ENCODE measurements at places on chromosomes 11 and 22.

GRCh38 chr11:129249351-129249750, 57.2 kb upstream of the ARHGAP32 start:
- no peak for DNase-seq

DNA sequence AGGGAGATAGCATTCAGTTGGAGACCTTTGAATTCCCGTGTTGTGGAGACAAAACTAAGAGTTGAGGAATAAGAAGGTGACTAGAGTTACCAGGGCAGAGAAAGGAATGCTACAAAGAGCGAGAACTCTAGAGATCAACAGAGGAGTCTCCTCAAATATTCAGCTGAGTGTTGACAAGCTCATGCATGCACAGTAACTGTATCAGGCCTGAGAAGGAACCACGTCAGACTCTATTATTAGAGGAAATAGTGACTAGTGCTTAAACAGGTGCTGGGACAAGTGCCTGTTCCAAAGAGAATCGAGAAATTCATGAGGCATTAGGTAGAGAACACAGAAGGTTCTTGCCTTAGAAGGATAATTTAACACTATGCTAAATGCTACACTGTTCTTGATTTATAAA, 333.8 kb upstream of the CHORDC1 start:
- no peak for DNase-seq

DNA sequence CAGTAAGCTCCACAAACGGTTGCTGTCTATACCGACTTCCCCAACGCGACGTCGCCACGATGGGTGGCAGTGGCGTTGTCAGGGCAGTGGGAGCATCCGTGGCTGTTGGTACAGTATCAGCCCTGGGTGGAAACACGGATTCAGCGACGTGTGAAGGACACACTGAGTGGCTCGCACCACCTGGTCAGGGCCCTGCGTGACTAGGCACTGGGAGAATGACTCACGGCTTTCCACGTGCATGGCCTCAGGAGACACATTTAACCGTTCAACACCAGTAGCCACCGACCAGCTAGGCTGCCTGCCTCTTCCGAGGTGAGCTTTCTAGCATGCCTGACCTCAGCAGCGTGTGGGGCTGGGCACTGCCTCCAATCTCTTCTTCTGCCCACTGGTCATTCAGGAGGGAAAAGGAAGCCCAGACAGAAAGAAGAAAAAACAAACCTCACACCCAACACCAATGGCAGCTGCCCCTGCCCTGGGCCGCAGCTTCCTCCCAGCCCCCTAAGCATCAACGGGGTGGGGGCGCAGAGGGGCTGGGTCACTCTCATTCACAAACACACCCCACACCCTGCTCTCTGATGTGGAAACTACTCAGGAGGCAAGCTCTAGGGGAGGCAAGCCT, 59.0 kb downstream of the MYH9 start:
- no peak for DNase-seq

GRCh38 chr11:70790671-70791300, 392.5 kb downstream of the CTTN start:
- DNase-seq: peak; percentile 57

DNA sequence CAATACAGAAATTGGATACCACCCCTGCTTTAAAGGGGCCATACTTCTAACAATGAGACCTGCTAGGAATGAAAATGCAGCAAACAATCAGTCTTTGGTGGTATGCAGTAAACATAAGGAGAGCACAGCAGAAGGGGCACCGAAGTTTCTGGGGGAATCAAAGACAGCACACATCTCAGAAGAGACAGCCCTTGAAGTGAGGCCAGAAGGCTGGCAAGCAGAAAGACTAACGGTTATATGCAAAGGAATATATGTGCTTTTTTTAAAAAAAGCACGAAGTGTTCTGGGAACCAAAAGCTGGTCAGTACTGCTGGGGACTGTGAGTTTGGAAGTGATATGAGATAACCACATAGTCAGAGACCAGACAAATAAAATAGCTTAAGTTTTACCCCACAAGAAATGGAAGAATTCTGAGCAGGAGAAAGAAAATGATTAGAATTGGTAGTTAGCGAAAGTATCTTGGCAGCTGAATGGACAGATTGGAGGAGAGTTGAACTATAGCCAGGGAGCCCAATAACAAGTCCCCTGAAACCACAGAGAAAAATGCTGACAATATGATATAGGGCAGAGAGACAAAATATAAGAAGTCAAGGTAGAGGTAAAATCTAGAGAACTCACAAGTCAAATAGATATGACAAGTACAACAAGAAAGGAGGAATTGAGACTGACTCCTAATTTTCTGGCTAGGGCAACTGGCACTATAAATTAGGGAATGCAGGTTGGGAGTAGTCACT, 125.7 kb downstream of the MRTFA start:
- DNase-seq: no peak

GRCh38 chr22:20205464-20205963, 54.7 kb upstream of the CCDC188 start:
- no peak for DNase-seq

- peak; percentile 93 for DNase-seq
Measured at GRCh38 chr22:35430897-35431322, 31.0 kb downstream of the MCM5 start.

DNA sequence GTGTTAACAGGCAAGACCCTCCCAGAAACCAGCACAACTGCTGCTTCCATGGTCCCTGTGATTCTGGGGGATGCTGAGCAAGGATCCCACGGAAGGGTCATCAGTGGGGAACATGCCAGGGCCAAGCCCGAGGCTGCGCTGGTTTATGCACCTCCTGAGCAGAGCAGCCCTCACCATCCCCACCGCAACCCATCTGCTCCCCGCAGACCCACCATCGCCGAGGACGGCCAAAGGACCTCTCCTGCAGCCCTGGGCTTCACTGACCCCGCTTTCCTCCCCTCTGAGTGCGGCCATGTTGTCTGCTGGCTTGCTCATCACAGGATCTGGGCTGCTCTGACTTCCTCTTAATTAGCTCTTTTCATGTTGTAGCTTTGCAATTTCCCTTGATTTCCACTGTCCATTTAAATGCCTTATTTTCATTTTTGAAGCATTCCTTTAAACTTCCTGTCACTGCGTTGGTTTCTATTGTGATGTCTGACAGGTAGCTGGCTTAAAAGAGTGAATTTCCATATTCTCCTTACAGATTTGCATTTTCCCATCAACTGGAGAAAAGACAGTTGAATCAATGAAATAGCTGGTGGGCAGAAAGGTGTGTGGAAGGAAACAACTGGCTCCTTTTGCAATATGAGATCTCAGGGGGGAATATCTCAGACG, 14.9 kb downstream of the TP53AIP1 start:
- no peak for DNase-seq

DNA sequence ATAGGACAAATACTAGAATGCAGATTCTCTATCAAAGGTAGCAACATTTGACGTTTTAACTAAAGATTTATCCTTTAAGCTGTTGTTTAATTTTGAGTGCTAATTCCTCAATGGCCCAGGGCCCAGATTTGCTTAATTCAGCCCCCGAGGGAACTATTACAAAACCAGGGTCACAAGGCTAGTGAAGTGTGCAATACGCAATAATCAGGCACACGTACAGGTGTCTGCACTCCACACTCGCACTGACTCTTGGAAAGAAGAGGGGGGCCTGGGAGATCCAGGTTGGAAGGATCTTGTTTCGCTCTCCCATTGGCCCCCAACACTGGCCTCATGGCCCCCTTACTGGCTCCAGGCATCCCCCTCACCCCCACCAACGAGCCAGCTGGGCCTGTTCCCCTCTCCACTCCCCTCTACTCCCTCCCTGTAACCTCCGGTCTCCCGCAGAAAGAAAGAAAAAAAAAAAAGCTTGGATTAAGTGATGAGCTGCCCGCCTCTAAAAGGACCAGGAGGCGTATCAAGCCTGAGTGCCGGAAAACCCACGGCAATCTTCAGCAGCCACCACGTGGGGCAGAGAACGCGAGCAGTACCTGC, 2.2 kb upstream of the KIRREL3 start:
- no peak for DNase-seq

DNA sequence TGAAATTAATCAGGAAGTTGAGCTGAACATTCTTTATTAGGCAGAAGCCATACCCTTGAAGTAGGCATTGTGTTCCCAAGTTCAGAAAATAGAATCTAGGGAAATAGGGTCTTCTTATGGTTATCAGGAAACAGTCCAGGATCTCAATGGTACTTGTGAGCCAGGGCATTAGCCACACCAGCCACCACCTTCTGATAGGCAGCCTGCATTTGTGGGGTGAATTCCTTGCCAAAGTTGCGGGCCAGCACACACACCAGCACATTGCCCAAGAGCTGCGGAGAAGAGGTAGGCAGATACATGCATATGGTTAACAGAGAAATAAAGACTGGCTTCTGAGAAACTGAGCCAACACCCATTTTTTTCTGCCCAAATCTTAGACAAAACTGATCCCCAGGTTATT, 1.5 kb downstream of the HBD start:
- no peak for DNase-seq

GRCh38 chr11:81112718-81113117, 1620.9 kb downstream of the FAM181B start:
- DNase-seq: no peak

GRCh38 chr11:16936643-16937042, 77.6 kb downstream of the PLEKHA7 start:
- no peak for DNase-seq

GRCh38 chr22:31625661-31626426, 36.2 kb downstream of the PISD start:
- peak; percentile 81 for DNase-seq

DNA sequence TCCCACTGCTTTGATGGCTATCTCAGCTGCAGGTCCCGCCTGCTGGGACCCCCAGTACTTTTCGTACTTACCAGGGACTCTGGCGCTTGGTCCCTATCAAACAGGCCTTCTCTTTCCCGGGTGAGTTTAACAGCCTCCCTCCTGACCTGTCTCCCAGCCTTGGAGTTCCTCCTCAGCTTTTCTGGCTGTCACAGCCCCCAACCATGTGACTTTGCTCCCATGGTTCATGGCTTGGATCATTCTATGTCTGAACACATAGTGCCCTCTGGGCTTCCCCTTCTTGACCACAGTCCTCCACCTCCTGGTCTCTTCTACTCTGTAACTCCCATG, 56.9 kb downstream of the PARVA start:
- DNase-seq: no peak

DNA sequence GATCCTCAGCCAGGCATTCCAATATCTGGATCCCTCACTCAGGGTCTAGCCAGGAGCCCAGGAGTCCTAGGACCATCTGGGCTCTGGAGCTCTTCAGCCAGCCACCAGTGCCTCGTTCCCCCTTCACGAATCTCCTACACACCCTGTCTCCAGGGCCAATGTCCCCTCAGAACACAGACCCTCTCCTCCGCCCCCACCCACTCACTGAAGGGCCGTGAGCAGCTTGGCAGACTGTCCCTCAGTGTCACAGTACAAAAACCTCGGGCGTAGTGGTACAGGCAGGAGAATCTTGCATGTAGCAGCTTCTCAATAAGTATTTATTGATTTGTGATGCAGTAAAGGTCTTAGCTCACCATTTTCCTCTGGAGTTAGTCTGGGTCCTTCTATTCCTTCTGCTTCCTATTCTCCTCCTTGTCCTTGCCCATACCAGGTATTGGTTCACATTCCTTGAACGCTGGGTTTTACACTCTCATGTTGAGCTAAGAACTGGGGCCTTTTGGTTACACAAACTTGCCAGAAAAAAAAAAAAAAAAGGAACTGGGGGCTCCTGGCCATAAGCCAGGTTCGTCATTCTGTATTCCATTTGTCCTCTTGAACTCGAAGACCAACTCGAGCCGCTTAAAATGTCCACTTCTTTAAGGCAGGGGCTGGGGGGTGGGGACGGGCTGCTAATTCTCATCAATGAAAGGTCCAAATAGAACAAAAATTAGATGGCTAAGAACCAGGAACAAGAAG, 2.3 kb downstream of the CXCR5 start:
- no peak for DNase-seq

GRCh38 chr11:72309074-72309598, 65.2 kb upstream of the PHOX2A start:
- no peak for DNase-seq

DNA sequence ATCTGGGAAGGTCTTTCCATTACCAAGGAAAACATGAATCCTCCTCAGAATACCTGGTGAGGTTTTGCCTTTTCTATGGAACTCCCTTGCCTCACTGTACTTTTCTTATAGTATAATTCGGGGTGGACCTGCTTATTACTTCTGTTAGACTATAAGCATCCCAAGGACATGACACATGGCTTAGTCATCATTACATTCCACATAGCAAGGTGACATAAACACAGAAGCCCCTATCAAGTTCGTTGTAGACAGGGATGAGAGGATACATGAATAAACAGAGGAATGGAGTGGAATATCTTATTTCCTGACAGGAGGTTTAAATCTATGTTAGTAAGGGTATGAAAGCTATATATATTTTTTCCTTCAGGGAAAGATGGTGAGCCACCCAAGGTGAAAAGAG, 532.2 kb upstream of the CCDC90B start:
- no peak for DNase-seq

- DNase-seq: no peak
Measured at GRCh38 chr11:623349-623869, 1.3 kb downstream of the CDHR5 start.

DNA sequence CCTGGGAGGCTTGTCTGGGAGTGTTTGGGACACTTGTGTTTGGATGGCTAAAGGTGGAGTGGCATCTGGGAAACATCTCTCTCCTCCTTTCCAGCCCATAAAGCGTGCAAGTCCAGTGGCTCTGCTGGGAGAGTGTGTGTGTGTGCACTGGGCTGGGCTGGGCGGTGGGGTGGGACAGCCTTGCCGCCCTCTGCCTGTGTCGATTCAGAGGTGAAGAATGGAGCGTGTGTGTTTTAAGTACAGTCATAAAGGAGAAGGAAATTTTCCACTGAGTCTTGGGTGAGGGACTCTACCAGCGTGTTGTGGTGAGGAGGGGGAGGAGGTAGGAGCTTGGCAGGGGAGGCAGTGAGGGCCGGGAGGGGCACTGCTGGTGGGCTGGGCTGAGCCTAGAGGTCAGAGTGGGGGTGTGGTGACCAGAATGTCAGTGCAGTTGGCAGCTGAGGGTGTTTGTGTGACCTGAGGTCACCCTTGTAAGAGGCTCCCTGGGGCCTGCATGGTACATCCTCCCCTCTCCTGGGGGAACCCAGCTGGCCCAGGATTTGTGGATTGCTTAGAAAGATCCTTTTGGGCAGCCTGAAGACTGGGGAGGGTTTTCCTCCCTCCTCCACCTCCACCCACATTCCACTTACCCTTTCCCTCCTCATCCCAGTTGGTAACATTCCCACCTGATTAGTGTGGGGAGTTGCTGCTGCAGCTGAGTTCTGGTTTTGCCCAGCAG, 1.7 kb downstream of the TIMP3 start:
- DNase-seq: no peak

GRCh38 chr11:33259869-33260268, 2.7 kb downstream of the HIPK3 start:
- no peak for DNase-seq

DNA sequence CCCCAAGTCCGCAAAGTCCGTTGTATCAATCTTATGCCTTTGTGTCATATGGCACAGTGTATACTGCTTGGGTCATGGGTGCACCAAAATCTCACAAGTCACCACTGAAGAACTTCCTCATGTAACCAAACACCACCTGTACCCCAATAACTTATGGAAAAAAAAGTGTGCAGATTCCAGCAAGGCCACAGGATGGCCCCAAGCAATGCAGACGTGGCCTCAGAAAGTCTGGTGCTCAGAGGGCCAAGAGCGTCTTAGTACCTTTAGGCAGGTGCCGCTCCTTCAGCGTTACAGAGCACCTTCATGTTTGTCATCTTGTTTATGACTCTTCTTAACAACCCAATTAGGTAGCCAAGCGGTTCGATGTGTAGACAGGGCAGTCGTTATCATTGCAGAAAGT, 65.3 kb downstream of the PRDM11 start:
- DNase-seq: no peak
